ENCODE measurements at places on chromosomes 7 and 10. TPM values are rescaled to one million over a fixed set of nuclear protein-coding genes. Genes with fewer than 3 reads are reported as not detected.

DNA sequence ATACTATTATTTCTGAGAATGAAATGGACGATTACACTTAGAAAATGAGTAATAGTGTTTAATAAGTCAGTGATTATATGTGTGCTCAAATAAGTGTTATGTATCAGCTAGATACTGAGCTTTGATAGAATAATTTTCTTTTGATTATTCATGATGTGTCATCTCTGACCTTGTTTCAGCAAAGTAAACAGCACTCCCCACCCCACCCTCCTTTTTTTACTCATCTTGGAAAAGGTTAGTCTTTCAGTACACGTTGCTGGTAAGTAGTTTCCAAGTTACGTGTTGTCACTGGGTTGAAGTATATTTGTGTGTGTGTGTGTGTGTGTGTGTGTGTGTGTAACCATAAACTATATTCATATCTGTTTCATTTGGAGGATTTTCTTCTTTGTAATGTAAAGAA is 84.1 kb downstream of the GNAI1 start:
- no peak overlapping the region for H3K27ac ChIP-seq
- DNase-seq, result no peak
- peaks cover 19% of the 10 kb centered on the region for H3K36me3 ChIP-seq
- H3K27me3 ChIP-seq, result no peaks in the 10 kb centered on the region
- H3K4me3 ChIP-seq, result no peak overlapping the region
- H3K4me1 ChIP-seq, result no peaks in the 10 kb centered on the region

DNA sequence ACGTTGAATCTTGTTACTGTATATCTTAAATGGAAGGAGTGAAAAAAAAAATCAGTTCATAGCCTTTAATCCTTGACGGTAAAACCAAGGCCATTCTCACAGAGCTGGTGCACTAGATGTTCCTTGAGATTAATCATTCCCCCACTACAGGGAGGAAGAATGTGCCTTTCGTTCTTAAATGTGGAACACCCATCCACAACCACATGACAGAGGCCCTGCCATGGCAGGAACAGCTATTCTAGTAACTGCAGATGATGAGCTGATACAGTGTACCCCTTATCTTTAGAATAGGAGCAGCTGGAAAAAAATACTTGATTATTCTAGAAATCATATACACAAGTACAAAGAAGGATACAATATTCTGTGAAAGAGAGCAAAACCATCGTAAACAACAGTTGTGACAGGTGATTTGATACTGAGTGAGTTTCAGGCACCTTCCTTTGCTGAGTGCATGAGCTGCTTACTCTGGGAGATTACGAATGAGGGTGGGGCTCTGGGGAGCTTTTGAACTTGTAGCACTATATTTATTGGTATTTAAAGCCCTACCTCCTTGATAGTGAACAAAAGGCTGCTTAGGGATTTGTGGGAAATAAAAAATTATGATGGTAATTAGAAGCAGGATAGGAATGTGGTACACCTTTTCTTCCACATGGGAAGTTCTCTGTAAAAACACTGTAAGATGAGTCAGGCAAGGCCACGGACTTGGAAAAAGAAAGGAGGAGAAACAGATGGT is 244.4 kb upstream of the SLC26A5 start:
- H3K27me3 ChIP-seq, result no peaks in the 10 kb centered on the region
- H3K36me3 ChIP-seq, result no peaks in the 10 kb centered on the region

DNA sequence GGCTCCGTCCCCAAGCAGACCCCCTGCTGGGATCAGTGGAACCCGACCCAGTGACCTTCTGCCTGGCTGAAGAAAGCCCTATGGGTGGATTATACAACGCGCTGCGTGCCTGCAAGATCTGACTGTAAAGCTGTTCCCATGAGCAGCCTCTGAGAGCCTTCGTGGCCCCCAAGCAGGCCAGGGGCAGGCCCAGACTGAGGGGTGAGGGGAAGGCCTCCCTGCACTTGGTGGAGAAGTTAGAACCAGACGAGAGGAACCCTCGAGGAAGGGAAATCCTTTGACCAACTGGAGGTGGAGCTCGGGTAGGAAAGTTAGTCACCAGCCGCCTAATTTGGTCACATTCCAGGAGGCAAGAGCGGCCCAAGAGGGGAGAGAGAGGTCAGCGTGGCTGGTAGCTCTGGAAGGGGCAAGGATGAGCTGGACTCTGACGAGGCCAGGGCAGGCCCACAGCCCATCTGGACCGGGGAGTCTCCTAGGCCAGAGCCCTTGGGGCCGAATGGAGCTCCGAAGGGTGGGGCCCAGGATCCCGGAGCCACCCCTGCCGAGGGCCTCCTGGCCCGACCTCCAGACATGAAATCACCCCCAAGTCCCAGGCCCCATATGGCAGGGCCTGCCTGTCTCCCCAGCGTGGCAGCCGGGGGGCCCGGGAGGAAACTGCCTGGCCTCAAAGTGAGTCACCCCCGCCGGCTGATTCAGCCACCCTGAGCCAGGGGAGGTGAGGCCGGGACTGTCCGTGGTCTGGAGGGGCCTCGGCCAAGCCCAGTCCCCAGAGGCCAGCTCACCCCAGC is 23.3 kb upstream of the PDGFA start:
- peak overlapping the region; percentile 82 for H3K27ac ChIP-seq
- H3K36me3 ChIP-seq, result no peaks in the 10 kb centered on the region
- peak; percentile 65 for DNase-seq
- peaks cover 26% of the 10 kb centered on the region for H3K4me1 ChIP-seq
- H3K4me3 ChIP-seq, result no peak overlapping the region

DNA sequence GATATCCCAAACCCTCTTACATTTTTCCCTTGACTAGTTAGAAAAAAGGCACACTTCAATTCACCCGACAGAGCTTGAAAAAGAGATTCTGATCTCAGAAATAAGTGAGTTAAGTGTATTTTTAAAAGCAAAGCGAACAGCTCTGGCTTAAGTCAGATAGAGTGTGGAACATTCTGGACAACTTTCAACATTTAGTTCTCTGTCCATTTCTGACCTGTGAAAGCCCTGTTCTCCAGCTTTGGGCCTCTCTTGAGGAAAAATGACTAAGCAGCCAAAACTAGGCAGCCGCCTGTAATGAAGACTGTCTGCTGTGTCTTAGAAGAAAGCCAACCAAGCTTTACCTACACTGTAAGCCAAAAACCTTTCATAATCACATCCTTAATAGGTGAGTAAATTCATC is 50.5 kb downstream of the CDK6 start:
- peaks cover 29% of the 10 kb centered on the region for H3K36me3 ChIP-seq
- no peak overlapping the region for H3K27ac ChIP-seq
- DNase-seq, result no peak
- H3K4me1 ChIP-seq, result peaks cover 12% of the 10 kb centered on the region
- no peak overlapping the region for H3K4me3 ChIP-seq

- no peak overlapping the region for H3K27ac ChIP-seq
- H3K36me3 ChIP-seq, result no peaks in the 10 kb centered on the region
- DNase-seq, result peak; percentile 31
- no peaks in the 10 kb centered on the region for H3K27me3 ChIP-seq
Observed at GRCh38 chr10:28332726-28333125, 29.9 kb upstream of the MPP7 start.

DNA sequence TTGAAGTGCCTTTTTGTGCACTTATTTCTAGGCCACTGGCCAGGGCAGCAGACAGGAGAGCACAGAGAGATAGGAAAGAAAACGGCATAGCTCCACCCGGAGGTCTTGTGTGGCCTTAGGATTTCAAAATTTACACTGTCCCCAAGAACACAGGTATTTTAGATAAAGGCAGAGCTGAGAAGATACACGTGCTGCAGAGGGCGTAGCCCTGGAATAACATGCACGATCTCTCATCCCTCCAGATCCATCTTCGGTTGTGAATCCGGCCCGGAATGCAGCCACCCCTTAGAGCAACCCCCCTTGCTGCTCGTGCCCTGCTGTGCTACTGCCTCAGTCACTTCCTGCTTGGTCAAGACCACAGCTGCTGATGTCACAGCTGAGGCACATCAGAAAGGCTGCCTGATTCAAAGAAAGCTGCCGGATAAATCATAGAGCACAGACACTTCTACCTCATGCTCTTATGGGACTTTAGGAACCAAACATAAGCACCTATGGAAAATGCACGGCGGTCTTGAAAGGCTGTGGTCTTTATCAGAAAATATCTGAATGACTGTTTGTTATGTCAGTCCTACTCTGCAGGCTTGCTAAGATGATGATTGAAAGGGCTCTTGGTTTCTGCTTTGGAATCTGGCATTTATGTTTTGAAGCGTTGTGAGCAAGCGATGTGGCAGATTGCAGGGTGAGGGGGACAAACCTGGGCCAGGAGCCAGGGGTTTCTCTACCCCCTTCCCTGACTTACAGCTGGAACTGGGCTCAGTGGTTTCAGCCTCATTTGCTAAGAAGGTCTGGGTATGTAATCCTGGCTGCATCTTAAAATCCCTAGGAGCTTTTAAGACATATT is 152.0 kb downstream of the SVIL start:
- peaks cover 20% of the 10 kb centered on the region for H3K36me3 ChIP-seq
- H3K27ac ChIP-seq, result no peak overlapping the region
- H3K4me1 ChIP-seq, result peaks cover 11% of the 10 kb centered on the region

DNA sequence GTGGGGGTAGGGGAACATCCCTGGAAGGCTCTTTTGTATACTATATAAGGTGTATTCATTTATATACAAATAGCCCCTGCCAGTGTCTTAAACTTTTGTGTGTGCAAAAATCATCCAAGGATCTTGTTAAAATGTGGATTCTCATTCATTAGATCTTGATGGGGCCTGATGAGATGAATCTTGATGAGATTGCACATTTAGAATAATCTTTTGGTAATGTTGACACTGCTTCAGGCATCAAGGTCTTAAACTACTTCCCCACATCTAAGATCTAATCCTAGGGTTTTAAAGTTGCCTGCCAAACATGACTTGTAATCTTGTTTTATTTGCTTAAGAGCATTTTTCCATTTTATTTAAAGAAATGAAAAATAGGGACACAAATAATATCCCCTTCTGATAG is 13.0 kb downstream of the TLX1 start:
- peaks cover 29% of the 10 kb centered on the region for H3K27me3 ChIP-seq
- no peak for DNase-seq
- no peak overlapping the region for H3K4me3 ChIP-seq
- no peaks in the 10 kb centered on the region for H3K4me1 ChIP-seq
- H3K36me3 ChIP-seq, result no peaks in the 10 kb centered on the region
- H3K27ac ChIP-seq, result no peak overlapping the region

- no peaks in the 10 kb centered on the region for H3K36me3 ChIP-seq
- no peak overlapping the region for H3K4me3 ChIP-seq
- H3K27me3 ChIP-seq, result no peaks in the 10 kb centered on the region
- no peak for DNase-seq
Observed at GRCh38 chr10:121081306-121081705, 230.1 kb downstream of the WDR11 start.

GRCh38 chr10:49817845-49818244 is 55.7 kb upstream of the OGDHL start:
- H3K4me3 ChIP-seq, result no peak overlapping the region
- no peaks in the 10 kb centered on the region for H3K27me3 ChIP-seq
- DNase-seq, result peak; percentile 3
- peaks cover 3% of the 10 kb centered on the region for H3K36me3 ChIP-seq
- H3K4me1 ChIP-seq, result no peaks in the 10 kb centered on the region

DNA sequence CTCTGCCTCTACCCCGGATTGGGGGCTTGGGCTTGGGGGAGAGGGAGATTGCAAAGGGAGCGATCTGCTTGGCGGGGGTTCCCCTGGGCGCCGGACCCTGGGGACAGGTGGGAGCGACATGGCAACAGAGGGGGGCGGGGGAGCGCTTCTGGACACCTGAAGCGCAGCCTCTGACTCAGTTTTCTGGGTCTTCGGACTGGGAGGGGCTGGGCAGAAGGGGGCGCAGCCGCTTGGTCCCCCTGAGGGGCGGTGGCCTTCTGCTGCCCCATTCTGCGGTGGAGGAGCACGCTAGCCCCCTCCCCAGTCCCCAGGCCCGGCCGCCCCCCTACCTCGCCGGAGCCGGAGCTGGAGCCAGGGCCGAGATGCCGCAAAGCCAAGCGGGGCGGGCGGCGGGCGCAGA is 380 bp downstream of the NAT16 start:
- no peak overlapping the region for H3K27ac ChIP-seq
- H3K4me3 ChIP-seq, result no peak overlapping the region
- no peaks in the 10 kb centered on the region for H3K4me1 ChIP-seq
- no peak for DNase-seq

DNA sequence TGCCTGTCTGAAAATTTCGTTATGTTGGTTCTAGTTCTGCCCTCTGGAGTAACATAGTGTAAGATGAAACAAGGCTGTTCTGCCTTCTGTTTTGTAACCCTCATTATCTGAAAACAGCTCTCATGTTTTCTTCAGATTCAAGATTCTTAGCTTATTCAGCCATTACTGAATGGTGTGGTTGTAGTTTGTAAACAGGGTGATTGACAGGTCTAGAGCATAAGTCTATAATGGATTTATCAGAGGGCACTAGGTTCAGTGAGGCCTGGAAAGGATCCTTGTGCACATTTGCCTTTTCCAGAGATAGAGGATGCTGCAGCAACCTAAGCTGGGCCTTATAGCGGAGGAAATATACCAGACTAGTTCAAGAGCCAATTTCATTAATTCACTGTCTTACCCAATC is 6.1 kb downstream of the ZNF398 start:
- H3K36me3 ChIP-seq, result peaks cover 27% of the 10 kb centered on the region
- no peaks in the 10 kb centered on the region for H3K4me1 ChIP-seq
- H3K27ac ChIP-seq, result no peak overlapping the region
- H3K27me3 ChIP-seq, result no peaks in the 10 kb centered on the region
- DNase-seq, result no peak

DNA sequence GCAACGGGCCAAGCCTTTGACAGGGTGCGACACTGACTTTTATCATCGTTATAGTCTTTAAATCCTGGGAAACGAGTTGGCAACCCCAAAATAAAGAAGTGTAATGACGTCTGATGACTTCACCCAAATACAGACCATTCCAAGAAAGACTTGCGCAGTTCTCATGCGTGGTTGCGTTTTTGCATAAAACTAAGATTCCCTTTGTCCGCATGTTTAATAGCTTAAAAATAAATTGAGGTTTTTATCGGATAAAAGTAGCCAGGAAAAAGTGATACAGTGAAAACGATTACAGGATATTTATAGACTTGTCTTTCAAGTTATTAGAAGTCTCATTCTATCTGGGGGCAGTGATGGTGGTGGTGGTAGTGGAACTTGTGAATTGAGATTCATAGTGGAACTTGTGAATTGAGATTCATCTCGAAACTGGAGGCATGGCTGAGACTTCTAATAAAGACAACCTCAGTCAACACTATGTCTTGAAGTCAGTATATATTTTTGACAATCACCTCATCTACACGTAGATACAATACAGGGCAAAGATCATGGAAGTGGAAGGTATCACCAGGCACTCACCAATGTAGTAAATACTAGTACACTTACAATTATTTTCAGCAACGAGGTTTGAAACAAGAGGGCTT is 1.2 kb upstream of the NAMPT start:
- H3K36me3 ChIP-seq, result no peaks in the 10 kb centered on the region
- peaks cover 7% of the 10 kb centered on the region for H3K4me1 ChIP-seq
- DNase-seq, result no peak

- no peaks in the 10 kb centered on the region for H3K27me3 ChIP-seq
- no peak overlapping the region for H3K4me3 ChIP-seq
- H3K36me3 ChIP-seq, result no peaks in the 10 kb centered on the region
- DNase-seq, result no peak
- no peaks in the 10 kb centered on the region for H3K4me1 ChIP-seq
Observed at GRCh38 chr10:15485684-15486316, 114.7 kb upstream of the FAM171A1 start.

EBF3 gene
- 13.2 TPM for total RNA-seq

ITPRID1 gene
- not detected for total RNA-seq

LBX1 gene
- total RNA-seq, result 13.7 TPM

TFR2 gene
- total RNA-seq, result not detected
